Stimulated activated CD8-positive, alpha-beta memory T cell treated with anti-CD3 and anti-CD28 coated beads, Interleukin-15, amount 100 ng/mL, for 1 hour (primary cell): ENCODE measurements at places on chromosomes 1 and 21.
A peak's percentile ranks its signal among the peaks of the same experiment; 100 is the strongest.

DNA sequence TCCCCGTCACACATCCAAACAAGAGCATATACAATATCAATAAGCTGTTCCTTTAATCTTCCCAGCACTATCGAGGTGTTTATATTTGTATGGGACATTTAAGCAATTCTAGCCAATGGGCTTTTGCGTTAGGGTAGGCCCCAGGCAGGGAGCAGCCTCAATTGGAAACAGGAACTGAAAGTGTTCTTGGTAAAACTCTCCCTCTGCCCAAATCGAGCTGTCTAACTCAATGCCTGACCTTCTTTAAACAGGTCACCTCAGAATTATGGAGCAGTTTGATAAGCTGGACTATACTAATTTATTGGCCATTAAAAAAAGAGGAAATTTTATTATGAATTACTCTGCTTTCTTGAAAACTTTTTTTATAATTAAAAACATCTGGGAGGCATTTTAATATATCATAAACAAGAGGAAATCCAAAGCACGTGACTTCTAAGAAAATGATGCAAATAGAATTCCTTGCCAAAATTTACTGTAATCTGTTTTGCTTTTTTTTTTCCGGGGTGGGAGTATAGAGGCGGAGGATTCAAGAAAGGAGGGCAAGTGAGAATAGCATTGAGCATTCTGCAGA lies 498.1 kb downstream of the LMO4 start:
- no peak for DNase-seq

- no peak for DNase-seq
These were observed 82.4 kb downstream of the FAF1 start for GRCh38 chr1:50877641-50878040.

DNA sequence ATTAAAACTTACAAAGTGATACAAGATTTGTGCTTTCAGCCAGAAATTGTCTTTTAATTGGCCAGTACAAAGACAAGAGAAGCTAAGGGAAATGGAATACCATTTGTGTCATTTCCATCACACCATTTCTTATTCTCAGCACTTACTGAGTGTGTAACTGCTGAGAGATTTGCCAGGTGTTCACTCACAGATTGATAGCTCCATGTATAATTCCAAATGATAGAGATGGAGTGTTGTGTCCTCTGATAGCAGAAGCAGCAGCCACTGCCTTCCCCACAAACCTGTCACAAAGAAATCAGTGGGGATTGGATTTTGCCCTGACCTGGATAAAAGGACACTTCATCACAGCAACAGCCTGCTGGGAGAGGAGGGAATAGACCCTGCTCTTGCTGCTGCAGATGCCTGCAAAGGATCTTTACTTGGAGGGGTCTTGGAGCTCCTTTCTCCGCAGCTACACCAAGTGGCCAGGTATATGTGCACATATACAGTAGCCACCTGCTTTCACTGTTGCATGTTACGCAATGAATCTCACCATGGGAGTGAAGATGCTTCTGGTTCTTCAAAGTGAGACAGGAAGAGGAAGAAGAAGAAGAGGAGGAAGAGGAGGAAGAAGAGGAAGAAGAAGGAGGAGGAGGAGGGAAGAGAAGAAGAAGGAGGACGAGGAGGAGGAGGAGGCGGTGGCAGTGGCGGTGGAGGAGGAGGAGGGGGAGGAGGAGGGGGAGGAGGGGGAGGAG lies 78.7 kb upstream of the KCNJ15 start:
- no peak for DNase-seq

- no peak for DNase-seq
These were observed 32.1 kb upstream of the PLA2G5 start for GRCh38 chr1:20037877-20038276.

DNA sequence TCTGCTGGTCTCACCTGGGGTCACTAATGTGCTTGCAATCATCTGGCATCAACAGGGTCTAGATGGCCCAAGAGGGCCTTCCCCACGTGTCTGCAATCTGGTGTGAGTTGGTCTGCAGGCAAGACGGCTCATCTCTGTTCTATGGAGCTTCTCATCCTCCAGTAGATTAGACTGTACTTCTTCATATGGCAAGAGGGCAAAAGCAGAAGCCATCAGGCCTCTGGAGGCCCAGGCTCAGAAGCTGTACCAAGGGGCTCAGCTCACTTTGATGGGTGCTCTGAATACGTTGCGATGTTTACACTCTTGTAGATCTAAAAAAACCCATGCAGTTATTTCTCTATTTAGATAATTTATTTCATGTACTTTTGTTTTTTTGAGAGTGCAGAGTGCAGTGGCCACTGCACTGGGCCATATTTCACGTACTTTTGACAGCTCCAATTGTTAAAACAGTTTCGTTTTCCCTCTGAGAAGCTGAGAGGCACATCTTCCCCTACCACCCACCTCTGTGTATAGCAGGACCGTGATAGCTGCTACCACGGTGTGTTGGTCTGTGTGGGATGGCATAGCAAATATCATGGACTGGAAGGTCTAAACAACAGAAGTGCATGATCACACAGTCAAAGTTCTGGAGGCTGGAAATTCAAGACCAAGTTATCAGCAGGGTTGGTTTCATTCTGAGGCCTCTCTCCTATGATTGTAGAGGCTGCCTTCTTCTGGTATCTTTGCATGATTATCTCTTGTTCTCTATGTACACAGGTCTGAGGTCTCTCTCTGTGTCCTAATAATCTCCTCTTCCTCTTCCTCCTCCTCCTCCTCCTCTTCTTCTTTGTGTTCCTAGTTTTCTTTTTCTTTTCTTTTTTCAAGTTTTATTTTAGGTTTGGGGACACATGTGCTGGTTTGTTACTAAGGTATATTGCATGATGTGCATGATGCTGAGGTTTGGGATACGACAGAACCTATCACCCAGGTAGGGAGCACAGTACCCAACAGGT lies 17.0 kb downstream of the CITED4 start:
- DNase-seq: no peak

GRCh38 chr1:178504286-178504685 lies 7.5 kb upstream of the CLEC20A start:
- no peak for DNase-seq

GRCh38 chr1:1359308-1359663 lies 931 bp upstream of the MXRA8 start:
- DNase-seq: no peak

DNA sequence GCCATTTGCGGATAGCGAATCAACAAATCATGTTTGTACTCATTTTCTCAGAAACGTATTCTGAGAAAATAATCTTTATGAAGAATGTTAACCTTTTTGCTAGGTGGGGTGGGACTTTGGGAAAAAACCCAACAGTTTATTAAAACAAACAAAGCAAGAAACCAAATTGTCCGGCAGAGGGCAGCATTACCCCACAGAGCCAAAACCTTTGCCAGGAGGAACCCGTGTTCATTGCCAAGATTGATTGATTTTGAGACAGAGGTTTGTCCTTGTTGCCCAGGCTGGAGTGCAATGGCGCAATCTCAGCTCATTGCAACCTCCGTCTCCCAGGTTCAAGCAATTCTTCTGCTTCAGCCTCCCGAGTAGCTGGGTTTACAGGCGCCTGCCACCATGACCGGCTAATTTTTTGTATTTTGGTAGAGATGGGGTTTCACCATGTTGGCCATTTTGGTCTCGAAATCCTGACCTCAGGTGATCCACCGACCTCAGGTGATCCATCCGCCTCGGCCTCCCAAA lies 70.8 kb upstream of the RHOU start:
- DNase-seq: peak; percentile 73
